ENCODE measurements at places on chromosomes 1 and 21.

- no peak for DNase-seq
Measured at GRCh38 chr1:16064536-16065268, 8.7 kb downstream of the FAM131C start.

DNA sequence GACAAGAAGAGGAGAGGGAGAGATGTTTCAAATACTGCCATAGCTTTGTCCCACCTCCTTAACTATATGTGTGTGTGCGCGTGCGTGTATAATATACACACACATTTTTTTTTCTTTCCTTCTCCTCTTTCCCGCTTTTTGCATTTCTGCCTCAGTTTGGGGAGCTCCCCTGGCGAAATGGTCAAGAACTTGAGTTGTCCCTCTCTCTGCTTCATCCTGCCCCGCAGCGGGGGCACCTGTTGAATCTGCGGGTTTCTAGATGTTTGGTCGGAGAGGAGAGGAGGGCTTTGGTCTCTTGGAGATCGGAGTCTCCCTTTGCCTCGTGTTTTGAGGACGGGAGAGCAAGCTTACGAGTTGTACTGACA lies 504 bp downstream of the SCCPDH start:
- no peak for DNase-seq

- DNase-seq = peak; percentile 69
Measured at GRCh38 chr1:21594935-21595897, 73.9 kb downstream of the RAP1GAP start.

DNA sequence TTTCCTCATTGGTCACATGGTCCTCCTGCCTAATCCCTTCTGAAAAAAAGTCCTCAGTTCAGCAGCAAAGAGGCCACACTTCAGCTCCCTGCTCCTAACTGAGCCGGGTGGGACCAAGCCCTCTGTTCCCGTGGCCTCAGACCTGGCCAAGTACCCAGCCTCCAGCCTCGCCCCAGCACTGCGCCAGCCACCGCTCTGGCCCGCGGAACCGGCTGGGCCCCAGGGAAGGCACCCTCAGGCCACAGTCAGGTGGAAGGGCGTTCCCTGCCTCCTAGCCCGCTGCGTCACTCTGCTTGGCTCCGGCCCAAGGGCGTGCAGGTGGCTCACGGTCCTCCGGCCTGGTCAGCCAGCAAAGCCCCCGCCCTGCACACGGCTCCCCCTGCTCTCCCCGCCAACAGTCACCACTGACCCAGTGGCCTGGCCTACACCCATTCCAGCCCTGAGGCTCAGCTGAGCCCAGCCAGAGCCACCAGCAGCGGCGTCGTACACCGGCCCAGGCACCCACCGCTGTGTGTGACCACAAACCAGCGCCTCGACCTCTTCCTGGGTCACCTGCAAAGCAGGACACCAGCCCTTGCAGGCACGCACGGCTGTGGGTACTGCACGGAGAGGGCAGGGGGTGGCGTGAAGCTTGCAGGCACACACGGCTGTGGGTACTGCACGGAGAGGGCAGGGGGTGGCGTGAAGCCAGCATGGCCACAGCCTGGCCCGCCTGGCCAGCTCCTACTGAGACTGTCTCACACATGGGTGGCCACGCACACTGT lies 19.4 kb downstream of the NADK start:
- DNase-seq = no peak

- no peak for DNase-seq
Measured at GRCh38 chr1:14010476-14010875, 310.5 kb downstream of the PRDM2 start.

- DNase-seq = peak; percentile 90
Measured at GRCh38 chr21:35503671-35504070, 454.6 kb upstream of the RUNX1 start.

- DNase-seq = no peak
Measured at GRCh38 chr1:214403431-214403830, 122.5 kb downstream of the SMYD2 start.

DNA sequence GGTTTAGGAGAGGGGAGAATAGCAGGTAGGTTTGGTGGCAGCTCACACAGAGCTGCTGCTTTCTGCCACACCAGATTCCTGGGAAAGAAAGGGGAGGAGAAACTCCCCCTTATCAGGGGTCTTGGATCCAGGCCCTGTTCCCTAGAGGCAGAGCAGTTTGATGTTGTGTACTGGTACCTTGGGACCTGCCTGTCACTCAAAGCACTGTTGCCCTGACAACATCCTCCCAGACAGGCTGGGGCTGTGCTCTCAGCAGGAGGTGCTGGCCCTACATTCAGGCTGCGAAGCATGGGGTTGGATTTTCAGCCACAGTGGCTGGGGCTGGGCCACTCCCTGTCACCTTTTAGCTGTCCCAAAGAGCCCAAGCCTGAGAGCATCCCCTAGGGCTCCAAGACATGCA lies 188.0 kb downstream of the GRIK3 start:
- no peak for DNase-seq
